ENCODE measurements at places on chromosomes 6 and 20.

GRCh38 chr6:10580570-10580969 lies 59.4 kb downstream of the GCNT2 start:
- no peak for DNase-seq

DNA sequence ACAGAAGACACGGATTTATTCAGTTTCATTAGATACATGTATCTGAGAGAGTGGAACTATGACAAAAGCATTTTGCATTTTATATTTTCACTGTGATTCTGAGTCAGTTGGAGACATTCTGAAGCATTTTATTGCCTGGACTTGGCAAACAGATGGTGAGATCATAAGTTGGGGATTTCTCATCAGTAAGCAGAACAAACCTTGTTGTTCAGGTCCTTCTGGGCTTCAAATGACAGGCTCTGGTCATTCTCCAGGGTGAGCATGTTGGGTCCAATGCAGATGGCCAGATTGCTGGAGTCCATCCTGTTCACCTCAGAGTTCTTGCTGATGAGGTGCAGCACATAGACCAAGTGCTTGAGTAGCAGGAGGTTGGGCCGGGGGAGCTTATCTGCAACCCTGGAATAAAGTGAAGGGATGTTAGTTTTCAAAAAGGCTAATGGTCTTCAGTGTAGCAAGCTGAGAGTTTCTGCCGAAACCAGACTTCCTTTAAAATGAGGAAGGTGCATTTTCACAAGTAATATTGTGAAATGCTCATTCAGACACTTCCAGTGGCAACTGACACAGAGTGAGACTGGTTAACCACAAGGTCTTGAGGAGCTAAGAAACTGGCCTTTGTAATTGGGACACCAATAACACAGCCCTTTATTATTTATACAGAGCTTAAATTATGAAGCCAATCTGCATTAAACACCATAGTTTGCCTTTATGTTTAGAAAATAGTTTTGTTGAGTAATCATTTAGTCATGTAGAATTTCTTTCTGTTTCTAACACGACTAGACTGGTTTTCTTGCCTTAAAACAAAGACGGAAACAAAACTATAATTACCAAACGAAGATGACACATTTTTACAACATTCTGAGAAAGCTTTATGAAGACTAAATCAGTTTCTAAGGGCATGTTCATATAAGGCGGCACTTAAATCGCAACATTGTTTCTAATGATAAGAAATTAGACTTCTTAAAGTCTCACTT lies 5.6 kb downstream of the TAGAP start:
- DNase-seq, result no peak

DNA sequence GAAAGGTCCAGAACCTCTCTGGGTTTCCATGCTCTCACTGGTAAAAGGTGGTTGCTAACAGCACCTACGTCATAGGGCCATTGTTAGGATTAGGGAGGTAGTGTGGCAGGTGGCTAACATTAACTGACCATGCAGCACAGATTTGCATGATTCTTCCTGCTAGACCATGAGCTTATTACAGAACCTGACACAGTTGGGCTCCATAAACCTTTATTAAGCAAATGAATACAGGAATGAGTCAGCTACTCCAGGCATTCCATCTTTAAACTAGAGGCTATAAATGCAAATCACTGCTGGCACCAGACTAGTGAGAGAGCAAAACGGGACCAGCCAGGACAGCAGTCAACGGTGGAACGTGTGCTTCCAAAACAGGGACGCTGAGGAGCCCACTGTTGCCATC lies 440.1 kb downstream of the PTPRT start:
- DNase-seq, result no peak

DNA sequence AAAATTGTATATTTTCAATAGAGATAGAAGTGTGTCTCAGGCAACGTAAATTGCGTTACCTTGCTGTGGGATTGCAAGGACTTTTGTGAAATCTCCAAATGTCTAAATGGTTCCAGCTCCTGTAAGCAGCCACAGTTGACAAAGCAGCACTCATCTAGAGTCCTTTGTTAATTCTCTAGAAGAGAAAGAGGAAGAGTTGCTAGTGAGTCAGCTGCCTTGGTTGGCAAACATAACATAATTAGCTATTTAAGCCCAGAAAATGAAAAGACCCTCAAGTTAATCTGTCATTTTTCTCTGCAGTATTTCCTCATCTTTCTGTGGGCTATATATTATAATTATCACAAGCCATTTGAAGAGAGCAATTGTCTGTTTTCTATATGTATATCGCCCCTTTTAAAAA lies 66.4 kb upstream of the FABP7 start:
- no peak for DNase-seq

GRCh38 chr6:157150076-157150475 lies 173.2 kb downstream of the TMEM242 start:
- no peak for DNase-seq

DNA sequence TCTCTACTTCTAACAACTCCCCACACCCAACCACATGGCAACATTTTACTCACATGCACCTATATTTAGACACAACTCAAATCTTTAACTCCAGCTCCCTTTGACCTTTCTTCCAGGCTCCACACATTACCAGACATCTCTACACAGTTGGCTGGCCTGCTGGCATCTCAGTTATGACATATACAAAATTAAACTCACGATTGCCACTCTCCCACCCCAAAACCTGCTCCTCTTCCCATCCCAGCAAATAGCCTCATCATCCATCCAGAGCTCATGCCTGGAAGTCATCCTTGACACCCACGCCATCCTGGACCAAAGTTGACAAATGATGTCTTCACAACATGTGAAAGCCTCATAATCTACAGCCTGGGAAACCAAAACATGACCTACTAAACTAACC lies 176.6 kb downstream of the PKHD1 start:
- no peak for DNase-seq

DNA sequence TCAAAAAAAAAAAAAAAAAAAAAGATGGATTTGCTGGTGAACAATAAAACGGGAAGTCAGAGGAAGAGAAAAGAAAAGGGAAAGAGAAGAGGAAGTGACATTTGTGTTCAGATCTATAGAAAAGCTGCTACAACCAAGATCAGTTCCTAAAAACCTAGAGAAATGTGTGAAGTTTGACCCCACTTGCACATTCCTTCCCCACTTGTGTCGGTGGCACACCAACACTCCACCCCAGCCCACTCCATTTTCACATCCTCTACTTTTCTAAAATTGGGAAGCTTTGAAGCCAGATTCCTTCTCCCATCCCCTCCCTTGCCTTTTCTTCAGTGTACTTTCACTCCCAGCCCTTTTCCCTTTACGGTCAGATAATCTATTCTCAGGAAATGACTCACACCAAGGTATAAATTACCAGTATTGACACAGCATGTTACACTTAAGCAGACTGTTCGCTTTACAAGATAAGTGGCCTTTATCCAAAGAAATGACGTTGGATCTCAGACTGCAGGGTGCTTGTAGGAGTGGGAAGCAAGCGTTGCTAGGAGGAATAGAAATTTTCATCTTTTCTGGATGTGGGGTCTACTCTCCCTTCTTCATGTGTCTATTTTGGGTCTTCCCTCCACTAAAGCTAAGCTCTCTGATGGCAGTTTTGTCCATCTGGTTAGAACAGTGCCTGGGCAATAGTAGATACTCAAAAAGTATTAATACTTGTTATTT lies 92.5 kb upstream of the ADGRF1 start:
- no peak for DNase-seq

- DNase-seq, result no peak
These were observed 119.6 kb upstream of the RNF24 start for GRCh38 chr20:4134861-4135379.

GRCh38 chr6:147227770-147228320 lies 23.6 kb downstream of the STXBP5 start:
- no peak for DNase-seq

- DNase-seq, result no peak
These were observed 55.9 kb upstream of the C20orf144 start for GRCh38 chr20:33606118-33606771.

DNA sequence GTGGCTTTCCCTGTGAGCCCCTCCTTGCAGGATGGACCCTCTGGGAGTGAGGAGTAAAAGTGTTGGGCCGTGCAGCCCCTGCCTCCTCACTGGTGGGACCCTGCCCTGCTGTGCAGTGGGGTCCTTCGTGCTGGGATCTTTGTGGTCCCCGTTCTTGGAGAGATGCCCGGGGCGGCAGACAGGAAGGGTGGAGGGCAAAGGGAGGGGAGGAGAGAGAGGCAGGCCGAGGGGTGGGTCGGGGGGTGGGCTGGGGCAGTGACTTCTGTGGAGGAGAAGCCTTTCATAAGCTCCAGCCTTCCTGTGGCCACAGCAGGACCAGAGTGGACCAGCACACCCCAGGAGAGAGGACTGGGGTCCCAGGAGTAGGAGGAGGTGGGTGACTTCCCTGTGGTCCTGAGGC lies at the start of gene COL20A1:
COL20A1 (plus strand) TSS at position 283 of the 400 bp plus-strand sequence. CDS start 1,922 bp downstream, outside the sequence.
- no peak for DNase-seq

- DNase-seq, result no peak
These were observed 281.2 kb upstream of the JAG1 start for GRCh38 chr20:10954908-10955580.

GRCh38 chr6:125821825-125822281 lies 31.1 kb downstream of the NCOA7 start:
- no peak for DNase-seq

- DNase-seq, result no peak
These were observed 633.4 kb upstream of the EPHA7 start for GRCh38 chr6:94052749-94053148.

- no peak for DNase-seq
These were observed 2.7 kb upstream of the ZNFX1 start for GRCh38 chr20:49280463-49281058.

DNA sequence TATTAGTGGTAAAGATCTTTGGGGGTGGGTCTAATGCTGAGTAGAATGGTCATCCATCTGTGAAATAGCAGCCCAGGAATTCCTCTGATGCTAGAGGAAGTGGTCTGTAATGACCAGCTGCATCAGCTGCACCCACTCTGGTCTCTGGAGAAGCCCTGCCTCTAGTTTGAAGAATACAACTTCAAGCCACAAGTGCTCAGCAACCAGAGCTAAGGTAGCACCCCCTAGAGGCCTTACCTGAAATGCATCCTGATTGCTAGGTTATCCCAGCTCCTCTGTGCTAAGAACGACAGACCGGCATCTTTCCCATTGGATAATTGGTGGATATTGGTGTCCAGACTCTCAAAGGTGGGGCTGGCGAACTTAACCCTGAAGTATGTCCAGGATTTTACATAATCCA lies 58.2 kb downstream of the DNAH8 start:
- no peak for DNase-seq

GRCh38 chr6:112939563-112939962 lies 592.4 kb downstream of the RFPL4B start:
- DNase-seq, result no peak

DNA sequence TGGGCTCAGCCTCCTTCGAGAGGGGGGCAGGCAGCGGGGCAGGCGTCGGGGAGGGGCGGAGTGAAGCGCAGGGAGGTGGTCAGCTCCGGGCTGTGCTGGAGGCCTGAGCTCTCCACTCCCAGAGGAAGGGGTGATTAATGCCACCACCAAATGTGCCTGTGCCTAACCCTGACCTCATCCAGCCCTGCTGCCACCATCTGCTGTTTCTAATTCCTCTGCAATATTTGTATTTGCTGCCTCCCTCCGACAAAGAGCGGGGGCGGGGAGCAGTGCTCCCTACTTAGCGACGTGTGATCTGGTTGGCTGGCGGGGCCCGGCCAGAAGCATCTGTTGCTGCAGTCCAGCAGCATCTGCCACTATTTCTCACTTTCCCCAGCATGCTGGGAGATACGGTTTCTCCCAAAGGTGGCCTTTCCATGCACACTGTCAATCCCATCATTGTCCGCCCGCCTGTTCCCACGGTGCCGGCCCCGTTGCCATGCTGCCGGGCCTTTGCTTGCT lies 47.0 kb downstream of the DLL1 start:
- DNase-seq, result no peak

DNA sequence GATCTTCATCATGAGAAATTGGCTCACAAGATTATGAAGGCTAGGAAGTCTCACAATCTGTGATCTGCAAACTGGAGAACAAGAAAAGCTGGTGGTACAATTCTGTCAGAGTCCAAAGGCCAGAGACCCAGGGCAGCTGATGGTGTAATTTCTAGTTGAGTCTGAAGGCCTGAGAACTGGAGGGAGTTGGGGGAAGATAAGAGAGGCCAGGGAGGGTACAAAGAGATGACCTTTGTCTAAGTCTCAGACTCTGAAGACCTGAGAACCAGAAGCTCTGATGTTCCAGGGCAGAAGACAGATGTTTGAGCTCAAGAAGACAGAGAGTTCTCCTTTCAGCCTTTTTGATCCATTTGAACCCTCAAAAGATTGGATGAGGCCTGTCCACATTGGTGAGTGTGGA lies 280.6 kb downstream of the HDGFL1 start:
- DNase-seq, result no peak

- no peak for DNase-seq
These were observed 31.0 kb upstream of the FBXO30 start for GRCh38 chr6:145845557-145845956.

- no peak for DNase-seq
These were observed 75.8 kb downstream of the PREP start for GRCh38 chr6:105326833-105327770.

DNA sequence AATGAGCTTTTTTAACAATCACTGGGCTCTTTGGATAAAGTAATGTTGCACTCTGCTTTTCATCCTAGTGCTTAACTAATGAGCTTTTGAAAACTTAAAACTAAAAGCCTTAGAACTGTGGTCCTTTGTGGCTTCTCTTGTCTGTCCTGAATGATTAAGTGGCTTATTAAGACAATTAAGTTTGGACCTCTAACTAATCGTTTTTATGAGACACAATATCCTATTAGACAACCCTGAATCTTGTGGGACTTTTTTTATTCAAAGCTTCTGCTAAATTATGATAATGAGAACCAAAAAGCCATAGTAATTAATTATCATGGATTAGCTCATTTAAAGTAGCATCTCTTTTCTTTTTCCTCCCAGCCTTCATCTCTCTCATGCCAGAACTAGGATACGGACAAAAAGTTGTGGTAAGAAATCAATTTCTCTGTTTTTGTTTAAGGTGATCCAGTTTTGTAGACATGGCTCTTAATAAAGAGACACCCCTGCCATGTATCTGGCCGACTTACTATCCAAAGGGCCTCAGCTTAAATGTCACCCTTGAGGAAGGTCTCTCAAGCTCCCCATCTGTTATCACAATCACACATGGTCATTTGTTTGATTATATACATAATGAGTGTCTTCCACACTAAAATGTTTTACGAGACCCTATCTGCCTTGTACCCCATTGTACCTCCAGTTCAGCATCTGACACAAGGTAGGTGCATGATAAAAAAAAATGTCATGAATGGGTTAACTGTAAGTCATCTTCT lies 384.4 kb upstream of the IRAK1BP1 start:
- no peak for DNase-seq

GRCh38 chr6:40573221-40573620 lies 13.9 kb downstream of the LRFN2 start:
- no peak for DNase-seq

DNA sequence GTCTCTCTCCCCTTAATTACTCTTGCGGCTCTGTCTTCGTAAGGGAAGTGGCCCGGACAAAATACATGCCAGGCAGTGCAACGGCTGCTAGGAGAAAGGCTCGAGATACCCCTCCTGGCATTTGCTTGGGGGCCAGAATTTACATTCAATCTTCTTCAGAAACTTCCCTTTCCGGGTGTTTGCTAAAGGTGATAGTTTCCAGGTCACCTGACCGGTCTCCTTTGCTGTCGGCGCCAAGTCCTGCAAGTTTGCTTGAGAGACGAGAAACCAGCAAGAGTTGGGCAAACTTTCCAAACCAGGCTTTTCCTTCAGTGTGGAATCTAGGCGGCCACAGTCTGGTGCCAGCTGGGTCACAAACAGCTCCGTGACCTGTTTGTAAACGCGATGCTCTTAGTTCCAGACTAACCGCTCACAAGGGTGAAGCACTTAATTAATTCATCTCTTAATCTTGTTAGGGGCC lies 563 bp upstream of the SRSF3 start:
- DNase-seq, result no peak
